Stimulated activated memory B cell treated with anti-CD40 and anti-IgM and Interleukin-4, amounts not matched to agents 10 μg/mL and 1 μg/mL and 100 μg/mL, for 72 hours (primary cell): ENCODE measurements at places on chromosomes 13 and 19.

GRCh38 chr19:5891938-5892771 lies 11.4 kb downstream of the NDUFA11 start:
- ATAC-seq, result peak; percentile 44

- ATAC-seq, result no peak
Observed at GRCh38 chr13:93004919-93005318, 221.7 kb upstream of the GPC6 start.

GRCh38 chr13:111174377-111175114 lies 59.4 kb downstream of the ARHGEF7 start:
- ATAC-seq, result no peak

GRCh38 chr19:33117501-33117900 lies 14.4 kb upstream of the WDR88 start:
- no peak for ATAC-seq

DNA sequence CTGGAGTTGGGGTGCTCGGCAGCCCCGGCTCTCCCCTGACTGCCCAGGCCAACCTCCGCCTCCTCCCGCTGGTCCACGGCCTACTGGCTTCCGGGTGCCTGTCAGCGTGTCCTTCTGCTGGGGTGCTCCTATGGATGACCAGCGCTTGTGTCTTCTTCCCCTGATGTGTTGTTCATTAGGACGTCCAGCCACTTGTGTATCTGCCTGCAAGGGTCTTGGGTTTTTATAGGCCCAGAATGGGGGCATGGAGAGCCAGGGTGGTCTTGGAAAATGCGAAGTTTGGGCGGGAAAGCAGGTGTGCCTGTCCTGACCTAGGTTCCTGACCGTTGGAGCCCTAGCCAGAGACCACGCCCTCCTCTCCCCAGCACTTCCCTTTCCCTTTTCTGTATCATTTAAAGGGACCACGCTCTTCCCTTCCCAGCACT lies 139.8 kb downstream of the SLITRK5 start:
- ATAC-seq, result no peak

GRCh38 chr19:40445780-40446262 lies 1.7 kb upstream of the SERTAD3 start:
- no peak for ATAC-seq

- ATAC-seq, result no peak
Observed at GRCh38 chr13:112509190-112509589, 78.8 kb downstream of the TUBGCP3 start.

- ATAC-seq, result no peak
Observed at GRCh38 chr13:29143847-29144246, 323.7 kb downstream of the MTUS2 start.

DNA sequence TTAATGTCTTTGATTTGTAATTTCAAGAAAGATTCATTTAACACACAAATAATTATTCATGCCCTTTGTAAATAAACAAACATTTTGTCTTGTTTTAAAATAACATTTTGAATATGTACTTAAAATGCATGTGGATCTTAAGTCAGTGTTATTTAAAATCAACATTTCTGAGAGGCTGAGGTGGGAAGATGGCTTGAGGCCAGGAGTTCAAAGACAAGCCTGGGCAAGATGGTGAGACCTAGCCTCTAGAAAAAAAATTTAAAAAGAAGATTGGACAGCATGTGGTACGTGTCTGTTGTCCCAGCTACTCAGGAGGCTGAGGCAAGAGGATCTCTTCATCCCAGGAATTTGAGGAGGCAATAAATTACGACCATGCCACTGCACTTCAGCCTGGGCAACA lies 1268.2 kb downstream of the SLITRK1 start:
- no peak for ATAC-seq

DNA sequence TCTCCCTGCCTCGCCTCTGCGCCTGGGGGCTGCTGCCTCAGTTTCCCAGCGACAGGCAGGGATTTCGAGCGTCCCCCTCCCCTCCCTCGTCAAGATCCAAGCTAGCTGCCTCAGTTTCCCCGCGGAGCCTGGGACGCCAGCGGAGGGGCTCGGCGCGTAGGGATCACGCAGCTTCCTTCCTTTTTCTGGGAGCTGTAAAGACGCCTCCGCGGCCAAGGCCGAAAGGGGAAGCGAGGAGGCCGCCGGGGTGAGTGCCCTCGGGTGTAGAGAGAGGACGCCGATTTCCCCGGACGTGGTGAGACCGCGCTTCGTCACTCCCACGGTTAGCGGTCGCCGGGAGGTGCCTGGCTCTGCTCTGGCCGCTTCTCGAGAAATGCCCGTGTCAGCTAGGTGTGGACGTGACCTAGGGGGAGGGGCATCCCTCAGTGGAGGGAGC lies 722 bp upstream of the ICAM1 start:
- peak; percentile 89 for ATAC-seq

- no peak for ATAC-seq
Observed at GRCh38 chr19:4359627-4360000, 16.3 kb downstream of the MPND start.

DNA sequence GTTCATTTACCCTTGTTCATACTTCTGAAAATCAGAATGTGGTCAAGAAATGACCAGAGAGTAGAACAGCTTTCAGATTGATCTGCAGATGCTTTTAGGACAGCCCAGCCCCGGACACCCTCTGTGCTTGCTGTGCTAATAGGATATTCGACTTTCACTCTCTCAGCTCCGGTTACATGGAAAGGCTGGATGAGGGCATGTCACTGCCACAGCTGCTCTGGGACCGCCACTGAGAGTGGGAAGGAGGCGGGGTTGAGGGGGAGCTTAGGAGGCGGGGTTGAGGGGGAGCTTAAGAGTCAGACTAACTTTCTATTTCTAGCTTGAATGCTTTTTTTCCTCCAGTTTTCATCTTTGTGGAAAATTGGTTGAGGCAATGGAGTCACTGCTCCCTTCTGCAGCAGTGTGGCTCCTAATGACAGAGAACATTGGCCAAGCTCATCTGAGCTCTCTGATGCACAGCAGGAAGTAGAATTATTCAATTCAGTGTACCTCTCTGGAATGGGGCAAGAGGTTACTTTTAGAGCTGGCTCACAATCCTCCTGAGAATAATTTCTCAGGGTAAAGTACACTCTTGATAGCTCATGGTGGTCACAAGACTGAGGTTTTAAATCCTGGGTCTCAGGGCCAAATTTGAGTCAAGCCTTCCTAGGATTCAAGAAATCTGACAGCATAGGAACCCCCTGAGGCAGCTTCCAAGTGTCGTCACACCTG lies 74.6 kb upstream of the NPAS1 start:
- ATAC-seq, result no peak

DNA sequence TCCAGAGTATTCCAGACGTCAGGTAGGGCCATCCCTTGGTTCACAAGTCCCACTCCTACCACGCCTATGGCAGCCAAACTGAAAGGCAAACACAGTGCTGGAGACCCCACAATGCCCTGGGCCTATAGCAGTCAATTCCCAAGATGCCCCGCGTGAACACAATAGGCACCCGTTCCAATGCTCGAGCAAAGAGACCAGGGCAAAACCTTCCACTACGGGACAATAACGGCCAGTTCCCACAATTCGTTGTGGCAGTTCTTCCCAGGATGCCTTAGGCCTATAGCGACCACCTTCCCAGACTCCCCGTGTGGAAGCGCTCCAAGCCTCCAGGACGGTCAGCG lies 538 bp downstream of the ZNF428 start:
- peak; percentile 57 for ATAC-seq

GRCh38 chr19:38736036-38736412 lies 8.2 kb downstream of the CAPN12 start:
- ATAC-seq, result peak; percentile 60
